ENCODE measurements at places on chromosomes 3 and 15. TPM values are rescaled to one million over a fixed set of nuclear protein-coding genes. Genes with fewer than 3 reads are reported as not detected.

The MORC1 gene
- not detected for total RNA-seq

The GP5 gene
- 0.10 TPM for total RNA-seq

The TRIP4 gene
- 24.5 TPM for total RNA-seq

The ARPIN gene
- total RNA-seq: 18.7 TPM

The COX5A gene
- 154 TPM for total RNA-seq

The GABRG3 gene
- total RNA-seq: 0.19 TPM

The WDR82 gene
- 76.7 TPM for total RNA-seq

The CSPG4 gene
- 43.3 TPM for total RNA-seq

The ITIH3 gene
- total RNA-seq: 0.78 TPM

The AKAP13 gene
- total RNA-seq: 161 TPM

The HCLS1 gene
- total RNA-seq: not detected

The TNIK gene
- total RNA-seq: 15.5 TPM

The RGMA gene
- total RNA-seq: 12.4 TPM

The FSIP1 gene
- 0.54 TPM for total RNA-seq

The NCBP2 gene
- total RNA-seq: 66.1 TPM

The KCNAB1 gene
- total RNA-seq: 0.21 TPM

The GABRB3 gene
- 7.4 TPM for total RNA-seq

The WDR49 gene
- total RNA-seq: 0.31 TPM

The IREB2 gene
- total RNA-seq: 55.9 TPM

The OSTN gene
- not detected for total RNA-seq

The TERB2 gene
- not detected for total RNA-seq

The AADAC gene
- not detected for total RNA-seq

The CIDEC gene
- not detected for total RNA-seq

The KBTBD13 gene
- total RNA-seq: not detected

The SLC22A14 gene
- total RNA-seq: 0.47 TPM

The LRRN1 gene
- total RNA-seq: 1.2 TPM

The CCR3 gene
- not detected for total RNA-seq

The FILIP1L gene
- 49.3 TPM for total RNA-seq

The ROPN1 gene
- total RNA-seq: not detected

The HIGD2B gene
- total RNA-seq: not detected

The FGF12 gene
- total RNA-seq: not detected

The RABL3 gene
- total RNA-seq: 17.4 TPM

The CFAP20DC gene
- total RNA-seq: 1.4 TPM

The INKA1 gene
- total RNA-seq: 5.1 TPM

The NANOGP8 gene
- not detected for total RNA-seq

The SAXO2 gene
- total RNA-seq: 2.0 TPM

The SI gene
- total RNA-seq: not detected

The CCR4 gene
- total RNA-seq: not detected

The CCDC13 gene
- 0.30 TPM for total RNA-seq

The SUMF1 gene
- 46.6 TPM for total RNA-seq

The RBP2 gene
- not detected for total RNA-seq

The DGKG gene
- not detected for total RNA-seq

The CORO2B gene
- 22.6 TPM for total RNA-seq

The GP9 gene
- not detected for total RNA-seq

The DIPK2A gene
- total RNA-seq: 52.1 TPM
